Natural killer cell treated with Interleukin-12 subunit alpha and Interleukin-12 subunit beta and Interleukin-15 and Interleukin-18, amount 100 ng/mL, for 72 hours (primary cell): ENCODE measurements at places on chromosomes 1 and 21. TPM values are rescaled to one million over a fixed set of nuclear protein-coding genes. Genes with fewer than 3 reads are reported as not detected.

- no peak for DNase-seq
- H3K4me1 ChIP-seq = peaks cover 13% of the 10 kb centered on the region
- no peak overlapping the region for H3K27ac ChIP-seq
- peaks cover 34% of the 10 kb centered on the region for H3K27me3 ChIP-seq
- H3K4me3 ChIP-seq = no peak overlapping the region
- no peaks in the 10 kb centered on the region for H3K36me3 ChIP-seq
Measured at GRCh38 chr21:41951876-41952567, 1.8 kb downstream of the C2CD2 start.

GRCh38 chr1:161260376-161261260 is 2.1 kb downstream of the PCP4L1 start:
- peaks cover 59% of the 10 kb centered on the region for H3K27me3 ChIP-seq
- peaks cover 10% of the 10 kb centered on the region for H3K36me3 ChIP-seq
- no peak overlapping the region for H3K4me3 ChIP-seq
- H3K27ac ChIP-seq = no peak overlapping the region

- peaks cover 7% of the 10 kb centered on the region for H3K4me1 ChIP-seq
- no peak overlapping the region for H3K27ac ChIP-seq
- H3K36me3 ChIP-seq = peaks cover 3% of the 10 kb centered on the region
- no peak for DNase-seq
- no peaks in the 10 kb centered on the region for H3K27me3 ChIP-seq
- H3K4me3 ChIP-seq = no peak overlapping the region
Measured at GRCh38 chr1:101089613-101090338, 64.2 kb upstream of the DPH5 start.

Gene SYTL1
- total RNA-seq = 24.2 TPM

Gene SPRR5
- not detected for total RNA-seq

DNA sequence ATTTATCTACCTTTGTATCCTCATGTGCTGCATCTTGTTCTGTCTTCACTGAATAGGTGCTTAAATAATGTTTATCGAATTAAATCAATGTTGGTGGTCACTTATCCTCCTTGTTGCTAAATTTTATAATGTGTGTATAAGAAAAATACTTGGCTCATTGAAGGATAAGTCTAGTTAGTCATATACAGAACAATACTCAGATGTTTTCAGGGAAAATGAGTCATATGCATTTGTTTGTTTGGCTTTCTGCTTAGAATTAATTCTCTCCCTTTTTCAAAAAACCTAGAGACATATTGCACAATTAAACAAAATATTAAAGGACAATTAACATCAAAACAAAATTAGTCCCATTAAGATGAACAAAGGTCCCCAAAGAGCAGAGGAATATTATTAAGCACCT is 89.0 kb downstream of the UBE2U start:
- H3K27me3 ChIP-seq = peaks cover 23% of the 10 kb centered on the region
- H3K4me1 ChIP-seq = no peaks in the 10 kb centered on the region
- H3K36me3 ChIP-seq = no peaks in the 10 kb centered on the region
- no peak overlapping the region for H3K27ac ChIP-seq
- DNase-seq = no peak
- no peak overlapping the region for H3K4me3 ChIP-seq

Gene MAP3K21
- total RNA-seq = 0.64 TPM

DNA sequence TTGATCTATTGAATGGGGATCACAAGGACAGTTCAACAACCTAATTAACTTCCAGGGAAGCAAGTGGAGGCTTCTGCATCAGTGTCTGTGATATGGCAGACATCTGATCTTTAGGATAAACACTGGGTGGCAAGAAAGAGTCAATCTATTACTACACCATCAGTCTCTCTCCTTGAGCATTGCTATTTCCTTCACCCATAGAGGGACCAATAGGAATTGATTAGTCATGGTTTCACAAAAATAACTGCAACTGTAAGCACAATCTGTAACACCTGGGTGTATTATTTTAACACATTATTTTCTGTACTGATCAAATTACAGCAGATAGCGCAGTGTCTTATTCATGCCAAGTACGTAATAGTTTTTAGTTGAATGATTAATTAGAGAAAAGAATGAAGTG is 50.3 kb downstream of the USP24 start:
- H3K4me1 ChIP-seq = peaks cover 27% of the 10 kb centered on the region
- no peak overlapping the region for H3K4me3 ChIP-seq
- H3K27me3 ChIP-seq = no peaks in the 10 kb centered on the region
- no peak for DNase-seq
- peaks cover 31% of the 10 kb centered on the region for H3K36me3 ChIP-seq

DNA sequence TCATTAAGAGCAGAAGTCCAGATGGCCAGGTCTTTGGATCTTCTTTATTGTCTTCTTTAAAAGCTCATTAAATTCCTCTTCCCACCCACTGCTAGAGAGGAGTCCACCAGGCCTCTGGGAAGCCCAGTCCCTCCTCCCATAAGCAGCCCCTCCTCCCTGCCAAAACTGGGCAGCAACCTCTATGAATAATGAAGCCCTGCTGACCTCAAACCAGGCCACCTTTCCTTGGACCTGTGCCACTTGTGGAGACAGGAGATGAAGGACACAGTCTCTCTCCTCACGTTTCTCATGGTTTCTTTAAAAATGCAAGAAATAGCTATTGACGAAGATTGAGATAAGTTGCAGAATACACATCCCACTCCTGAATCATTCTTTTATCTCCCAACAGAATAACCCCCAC is 112.8 kb downstream of the EDEM3 start:
- no peaks in the 10 kb centered on the region for H3K27me3 ChIP-seq
- no peak overlapping the region for H3K4me3 ChIP-seq
- H3K4me1 ChIP-seq = no peaks in the 10 kb centered on the region
- H3K36me3 ChIP-seq = no peaks in the 10 kb centered on the region
- DNase-seq = no peak

- H3K4me1 ChIP-seq = no peaks in the 10 kb centered on the region
- no peak overlapping the region for H3K4me3 ChIP-seq
- no peak for DNase-seq
- no peaks in the 10 kb centered on the region for H3K36me3 ChIP-seq
- no peaks in the 10 kb centered on the region for H3K27me3 ChIP-seq
Measured at GRCh38 chr21:30831194-30831765, 1.7 kb upstream of the KRTAP7-1 start.

GRCh38 chr1:43352881-43353280 is 5.9 kb upstream of the CDC20 start:
- no peak overlapping the region for H3K4me3 ChIP-seq
- no peak overlapping the region for H3K27ac ChIP-seq
- no peak for DNase-seq
- peaks cover 13% of the 10 kb centered on the region for H3K4me1 ChIP-seq
- no peaks in the 10 kb centered on the region for H3K36me3 ChIP-seq
- no peaks in the 10 kb centered on the region for H3K27me3 ChIP-seq

Gene ACAP3
- 60.5 TPM for total RNA-seq

DNA sequence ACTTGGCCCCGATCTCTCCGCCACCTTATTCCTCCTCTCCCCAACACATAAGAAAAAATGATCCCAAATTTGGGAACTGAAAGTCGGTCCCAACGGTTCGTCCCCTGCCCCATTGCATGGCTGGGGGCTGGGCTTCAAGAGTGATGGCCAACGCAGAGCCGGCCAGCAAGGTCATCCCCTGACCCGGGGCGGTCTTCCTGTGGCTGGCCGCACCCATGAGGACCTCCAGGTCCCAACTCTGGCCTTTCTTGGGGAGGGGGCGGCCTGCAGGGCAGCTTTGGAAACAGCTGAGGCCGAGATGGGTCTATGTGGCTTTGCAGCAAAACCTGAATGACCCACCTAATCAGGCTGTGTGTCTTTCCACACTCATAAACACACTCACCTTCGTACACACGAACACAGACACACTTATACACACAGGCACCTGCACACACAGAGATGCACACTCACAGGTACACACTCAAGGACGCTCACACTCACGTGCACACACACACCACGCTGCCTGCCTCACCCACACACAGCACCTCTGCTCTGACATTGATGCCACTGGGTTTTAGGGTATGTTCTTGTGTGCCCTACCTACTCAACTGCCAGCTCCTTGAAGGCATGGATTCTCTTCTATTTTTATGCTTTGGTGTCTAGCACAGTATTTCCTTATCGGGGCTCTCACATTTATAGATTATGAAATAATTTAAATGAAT is 562 bp downstream of the DYNLT5 start:
- peaks cover 38% of the 10 kb centered on the region for H3K27me3 ChIP-seq
- peak overlapping the region; percentile 64 for H3K4me3 ChIP-seq
- H3K4me1 ChIP-seq = peaks cover 9% of the 10 kb centered on the region
- DNase-seq = no peak
- H3K36me3 ChIP-seq = no peaks in the 10 kb centered on the region
- H3K27ac ChIP-seq = no peak overlapping the region

DNA sequence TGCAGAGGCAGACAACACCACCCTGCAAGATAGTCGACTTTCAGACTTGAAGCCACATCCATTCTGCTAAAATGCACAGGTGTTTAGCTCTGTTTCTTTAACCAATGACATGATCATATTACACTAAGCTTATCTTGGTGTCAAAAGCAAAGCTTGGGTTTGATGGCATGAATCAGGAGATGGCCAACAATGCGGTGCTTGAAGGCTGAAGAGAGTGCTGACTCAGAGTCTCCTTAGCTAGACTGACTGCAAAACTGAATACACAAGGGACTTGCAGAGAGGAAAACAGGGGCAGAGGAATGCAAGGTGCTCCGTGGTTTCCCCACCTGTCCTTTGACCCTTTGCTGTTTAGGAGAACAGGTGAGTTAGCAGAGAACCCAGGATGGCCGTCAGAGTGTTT is 262.6 kb downstream of the SIPA1L2 start:
- H3K4me1 ChIP-seq = no peaks in the 10 kb centered on the region
- peaks cover 21% of the 10 kb centered on the region for H3K27me3 ChIP-seq
- H3K4me3 ChIP-seq = no peak overlapping the region
- no peak overlapping the region for H3K27ac ChIP-seq
- no peaks in the 10 kb centered on the region for H3K36me3 ChIP-seq
- DNase-seq = no peak

- peaks cover 18% of the 10 kb centered on the region for H3K4me1 ChIP-seq
- H3K4me3 ChIP-seq = no peak overlapping the region
- no peak overlapping the region for H3K27ac ChIP-seq
- peak; percentile 22 for DNase-seq
- H3K36me3 ChIP-seq = no peaks in the 10 kb centered on the region
Measured at GRCh38 chr1:151537112-151537511, 3.0 kb upstream of the TUFT1 start.

- H3K4me1 ChIP-seq = peaks cover 9% of the 10 kb centered on the region
- H3K27ac ChIP-seq = no peak overlapping the region
- H3K36me3 ChIP-seq = no peaks in the 10 kb centered on the region
- no peak for DNase-seq
- peaks cover 32% of the 10 kb centered on the region for H3K27me3 ChIP-seq
Measured at GRCh38 chr1:98662356-98662670, 792 bp downstream of the SNX7 start.

Gene IL6R
- 4.0 TPM for total RNA-seq

- H3K27me3 ChIP-seq = peaks cover 5% of the 10 kb centered on the region
- no peak overlapping the region for H3K27ac ChIP-seq
- peak; percentile 20 for DNase-seq
- H3K4me1 ChIP-seq = no peaks in the 10 kb centered on the region
- H3K36me3 ChIP-seq = no peaks in the 10 kb centered on the region
- H3K4me3 ChIP-seq = no peak overlapping the region
Measured at GRCh38 chr1:7424352-7424890, 346.7 kb upstream of the VAMP3 start.

Gene RGS16
- 33.0 TPM for total RNA-seq

GRCh38 chr1:9385801-9386573 is 93.3 kb downstream of the SPSB1 start:
- H3K4me3 ChIP-seq = no peak overlapping the region
- peaks cover 9% of the 10 kb centered on the region for H3K27me3 ChIP-seq

Gene EFNA1
- not detected for total RNA-seq

Gene CYP4Z1
- not detected for total RNA-seq

DNA sequence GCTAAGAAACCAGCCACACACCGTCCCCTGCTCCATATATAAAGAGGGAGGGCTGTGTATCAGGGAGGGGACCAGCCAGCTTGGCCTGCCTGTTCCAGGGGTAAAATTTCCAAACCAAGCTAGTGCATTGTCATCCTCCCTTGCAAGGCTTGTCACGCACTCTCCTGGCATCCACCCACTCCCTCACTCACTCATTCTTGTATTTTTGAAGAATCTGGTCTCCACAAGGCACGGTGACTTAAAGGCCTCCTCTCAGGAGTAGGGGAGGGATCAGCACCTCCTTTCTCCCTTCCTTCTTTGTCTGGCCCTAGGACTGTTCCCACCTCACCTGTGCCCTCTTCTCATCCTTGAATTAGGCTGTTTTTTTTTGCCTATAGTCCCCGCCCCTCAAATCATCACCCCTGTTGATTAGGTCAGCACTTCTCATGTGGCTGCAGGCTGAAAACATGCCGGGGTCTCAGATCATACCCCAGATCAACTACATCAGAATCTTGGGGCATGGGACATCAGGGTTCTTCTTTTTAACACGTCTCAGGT is 5.0 kb downstream of the ABCA4 start:
- no peak for DNase-seq
- H3K27me3 ChIP-seq = peaks cover 23% of the 10 kb centered on the region
- H3K36me3 ChIP-seq = no peaks in the 10 kb centered on the region
- H3K27ac ChIP-seq = no peak overlapping the region
- H3K4me1 ChIP-seq = no peaks in the 10 kb centered on the region

DNA sequence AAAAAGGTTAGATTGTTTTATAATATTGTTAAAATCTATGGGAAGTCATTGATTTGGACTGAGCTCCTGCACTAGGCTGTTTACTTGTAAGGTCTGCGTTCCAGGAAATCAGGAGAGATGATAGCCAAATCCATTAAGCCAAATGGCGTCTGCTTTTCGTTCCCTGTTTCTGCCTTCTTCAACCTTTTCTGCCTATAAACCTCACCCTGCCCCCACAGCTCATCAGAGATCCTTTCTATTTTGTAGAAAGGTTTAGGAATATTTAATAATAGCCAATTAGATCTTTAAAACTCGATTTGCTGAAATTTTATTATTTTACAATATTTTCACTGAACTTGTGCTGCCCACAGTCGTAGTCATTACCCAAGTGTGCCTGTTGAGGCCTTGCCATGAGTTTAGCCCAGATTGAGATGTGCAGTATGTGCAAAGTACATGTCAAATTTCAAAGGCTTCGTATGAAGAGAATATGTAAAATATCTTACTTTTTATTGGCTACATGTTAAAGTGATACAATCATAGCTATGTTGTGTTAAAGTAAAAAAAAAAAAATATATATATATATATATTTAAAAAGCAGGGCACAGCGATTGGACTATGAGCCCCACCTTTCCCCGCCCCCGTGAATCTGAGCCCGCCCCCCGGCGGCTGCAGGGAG is 444 bp upstream of the IARS2 start:
- H3K27me3 ChIP-seq = no peaks in the 10 kb centered on the region
- peaks cover 10% of the 10 kb centered on the region for H3K36me3 ChIP-seq
- H3K4me3 ChIP-seq = peak overlapping the region; percentile 9
- no peak for DNase-seq
- H3K27ac ChIP-seq = no peak overlapping the region

- peaks cover 3% of the 10 kb centered on the region for H3K4me1 ChIP-seq
- no peaks in the 10 kb centered on the region for H3K36me3 ChIP-seq
- H3K4me3 ChIP-seq = no peak overlapping the region
Measured at GRCh38 chr1:3803905-3804626, 7.8 kb upstream of the LRRC47 start.

Gene DCAF6
- total RNA-seq = 18.3 TPM

- DNase-seq = no peak
- H3K4me1 ChIP-seq = peaks cover 56% of the 10 kb centered on the region
- H3K27me3 ChIP-seq = no peaks in the 10 kb centered on the region
- H3K4me3 ChIP-seq = peak overlapping the region; percentile 96
- peak overlapping the region; percentile 99 for H3K27ac ChIP-seq
Measured at GRCh38 chr1:92832537-92833114, 786 bp downstream of the RPL5 start.
